ENCODE measurements at places on chromosomes 12 and 14. TPM values are rescaled to one million over a fixed set of nuclear protein-coding genes. Genes with fewer than 3 reads are reported as not detected.

GRCh38 chr14:85217412-85217811, 312.5 kb upstream of the FLRT2 start:
- no peak for DNase-seq

DNA sequence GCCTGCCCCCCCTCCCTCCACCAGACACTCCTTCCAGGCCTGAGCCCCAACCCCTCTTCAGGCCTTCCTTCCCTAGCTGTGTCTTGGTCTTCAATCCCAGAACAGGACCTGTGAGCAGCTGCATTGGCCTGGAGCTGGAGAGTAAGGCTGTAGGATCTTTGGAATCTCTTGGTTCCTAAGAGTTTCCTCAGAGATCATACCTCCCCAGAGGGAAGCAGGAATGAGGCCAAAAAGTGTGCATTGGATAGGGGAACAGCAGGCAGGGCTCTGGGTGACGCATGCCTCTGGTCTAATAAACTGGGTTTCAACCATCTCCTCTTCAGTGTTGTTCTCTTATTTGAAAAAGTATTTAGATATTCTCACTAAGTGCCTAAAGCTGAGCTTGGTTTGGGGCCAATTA, 1.8 kb upstream of the SMARCD1 start:
- no peak for DNase-seq

DNA sequence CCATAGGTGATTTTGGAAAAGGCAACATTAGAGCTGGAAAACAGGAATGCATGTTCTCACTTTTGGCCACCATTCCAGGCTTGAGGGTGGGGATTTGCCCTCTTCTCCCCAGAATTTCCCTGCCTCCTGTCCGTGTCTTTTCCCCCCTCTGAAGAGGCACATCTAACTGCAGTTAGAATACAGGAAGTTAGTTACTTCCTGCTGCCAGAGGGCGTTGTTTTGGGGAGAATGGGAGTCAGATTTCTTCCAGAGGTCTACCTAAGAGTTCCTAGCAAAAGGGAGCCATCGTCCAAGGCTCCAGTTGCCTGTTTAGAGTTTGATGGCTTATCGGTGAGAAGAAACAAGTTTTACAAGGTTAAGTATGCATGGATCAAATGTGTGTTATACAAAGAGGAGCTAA, 112.8 kb upstream of the IGF1 start:
- DNase-seq: no peak

- no peak for DNase-seq
These were observed 2.7 kb downstream of the GLTP start for GRCh38 chr12:109877504-109878246.

DNA sequence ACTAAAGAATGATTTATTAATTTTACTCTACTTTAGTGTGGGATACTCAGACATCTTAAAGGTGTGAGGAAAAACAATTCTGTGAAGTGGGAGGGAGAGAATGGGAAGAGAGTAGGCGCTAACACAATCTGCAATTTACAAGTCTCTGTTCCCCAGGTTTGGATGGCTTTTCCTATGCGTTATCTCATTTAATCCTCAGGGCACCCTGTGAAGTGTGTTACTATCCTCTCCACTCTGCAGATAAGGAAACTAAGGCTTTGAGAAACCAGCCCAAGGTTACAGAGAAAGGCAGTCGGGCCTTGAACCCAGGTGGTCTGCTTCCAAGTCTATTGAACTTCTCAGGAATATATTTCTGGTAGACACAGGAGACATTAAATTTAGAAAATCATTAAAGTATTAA, 36.2 kb upstream of the TUBA1C start:
- no peak for DNase-seq

DNA sequence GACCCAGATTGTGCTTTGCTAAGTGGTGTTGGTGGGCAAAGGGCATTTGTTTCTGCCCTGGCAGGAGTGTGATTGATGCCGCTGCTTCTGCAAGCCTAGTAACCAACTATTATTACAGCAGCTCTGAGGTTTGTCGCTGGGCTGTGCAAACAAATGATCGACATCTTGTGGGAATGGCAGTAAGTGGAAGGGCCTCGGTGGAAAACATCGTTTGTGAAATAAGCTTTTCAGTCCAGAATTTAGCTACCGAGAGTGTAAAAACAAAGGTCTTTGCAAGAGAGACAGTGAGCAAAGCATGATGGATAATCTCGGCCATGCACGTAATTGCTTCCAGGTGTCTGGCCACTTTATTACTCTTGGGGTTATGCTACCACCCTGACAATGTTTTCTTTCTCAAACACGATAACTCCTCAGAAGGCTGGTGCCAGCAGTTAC, 397.7 kb upstream of the PRICKLE1 start:
- no peak for DNase-seq

DNA sequence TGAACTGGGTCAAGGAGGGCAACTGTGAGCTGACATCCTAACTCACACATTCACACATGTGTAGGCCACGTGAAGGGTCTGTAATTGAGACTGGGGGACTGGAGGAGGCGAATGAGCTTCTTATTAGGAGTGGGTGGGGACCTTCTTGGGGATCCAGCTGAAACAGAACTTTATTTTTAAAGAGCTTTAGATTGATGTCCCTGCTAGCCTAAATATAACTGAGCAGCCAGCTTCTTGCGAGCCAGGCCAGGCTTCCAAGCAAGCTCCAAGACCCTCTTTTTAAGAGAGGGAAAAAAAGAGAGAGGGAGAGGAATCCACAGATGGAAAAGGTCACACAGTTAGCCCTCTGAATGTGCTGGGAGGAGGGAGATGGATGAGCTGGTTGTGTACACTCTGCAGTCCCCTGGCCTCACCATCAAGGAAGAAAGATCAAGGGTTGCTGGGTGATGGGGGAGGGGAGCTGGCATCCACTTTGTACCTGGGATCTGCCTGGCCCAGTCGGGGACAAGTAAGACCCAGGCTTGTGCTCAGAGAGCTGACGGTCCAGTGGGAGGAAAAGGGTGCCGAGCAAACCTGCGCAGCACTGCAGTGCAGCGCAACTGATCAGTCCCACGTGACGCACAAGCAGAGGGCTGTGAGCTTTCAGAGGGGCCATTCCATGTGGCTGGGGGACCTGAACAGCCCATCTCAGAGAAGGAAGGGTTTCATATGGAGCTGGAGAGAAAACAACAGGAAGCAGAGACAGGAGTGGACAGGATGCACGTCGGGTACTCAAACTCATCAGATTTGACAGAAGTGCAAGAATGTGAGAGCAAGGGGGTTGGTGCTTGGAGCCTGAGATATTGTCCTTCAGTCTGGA, 154.5 kb downstream of the ZFP36L1 start:
- peak; percentile 12 for DNase-seq

- peak; percentile 65 for DNase-seq
These were observed 21.2 kb downstream of the ITGA7 start for GRCh38 chr12:55686366-55687010.

GRCh38 chr12:18430425-18431048, 169.2 kb downstream of the PIK3C2G start:
- DNase-seq: no peak

GRCh38 chr14:34782031-34782430, 67.6 kb upstream of the CFL2 start:
- DNase-seq: no peak

GRCh38 chr12:121697093-121697698, 15.4 kb upstream of the TMEM120B start:
- DNase-seq: no peak

DNA sequence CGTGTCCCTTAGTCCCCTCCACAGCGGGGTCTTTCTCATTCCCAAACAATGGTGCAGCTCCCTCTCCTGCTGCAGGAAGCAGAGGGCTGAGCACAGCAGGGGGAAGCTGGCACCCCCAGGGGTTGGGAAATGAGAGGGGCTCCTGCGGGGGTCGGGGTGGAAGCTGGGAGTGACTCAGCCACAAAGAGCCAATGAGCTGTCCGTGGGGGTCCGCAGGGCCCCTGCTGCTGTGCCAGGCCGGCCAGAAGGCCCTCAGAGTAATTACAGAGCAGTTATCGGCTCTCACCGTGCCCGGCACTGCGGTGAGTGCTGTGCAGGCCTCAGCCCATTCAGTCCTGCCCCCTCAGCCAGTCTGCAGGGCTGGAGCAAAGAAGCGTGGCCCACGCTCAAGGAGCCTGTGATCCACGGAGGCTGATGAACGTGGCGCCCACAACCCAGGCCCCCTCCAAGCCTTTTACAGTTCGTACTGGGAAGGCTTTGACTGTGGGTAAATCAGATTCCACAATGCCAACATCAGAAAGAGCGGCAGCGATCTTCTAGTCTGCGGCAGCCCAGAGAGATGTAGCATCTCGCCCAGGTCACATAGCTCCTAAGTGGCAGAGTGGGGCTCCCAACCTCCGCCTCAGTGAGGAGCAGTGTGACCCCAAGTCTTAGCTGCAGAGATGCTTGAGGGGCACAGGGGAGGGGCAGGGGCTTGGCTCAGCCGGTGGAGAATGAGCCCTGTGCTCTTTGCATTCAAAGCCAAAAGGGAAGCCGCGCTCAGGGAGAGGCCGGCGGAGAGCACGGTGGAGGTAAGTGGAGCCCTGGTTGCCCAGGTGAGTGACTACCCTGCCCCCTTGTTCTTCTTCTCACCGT, 43.4 kb downstream of the SLC6A12 start:
- DNase-seq: no peak

DNA sequence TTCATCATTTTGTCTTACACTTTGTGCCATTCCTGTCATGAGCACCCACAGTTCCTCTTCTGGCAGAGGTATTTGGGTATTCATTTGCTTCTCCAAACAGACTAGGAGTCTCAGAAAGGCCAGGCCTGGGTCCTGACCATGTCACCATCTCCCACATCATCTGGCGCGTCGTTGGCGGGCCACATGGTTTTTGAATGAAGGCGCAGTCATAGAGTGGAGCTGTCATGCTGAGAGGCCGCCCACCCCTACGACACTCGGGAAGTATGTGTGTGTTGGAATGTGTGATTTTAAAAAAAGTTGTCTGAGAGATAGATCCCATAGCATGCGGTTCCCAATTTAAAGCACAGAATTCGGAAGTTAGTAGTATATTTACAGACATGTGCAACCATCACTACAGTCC, 15.6 kb upstream of the TTC7B start:
- no peak for DNase-seq

Gene AQP2
- total RNA-seq: 0.36 TPM

Gene DCN
- 499 TPM for total RNA-seq

Gene ZFHX2
- 0.29 TPM for total RNA-seq

Gene GNB3
- 0.17 TPM for total RNA-seq

Gene TAPBPL
- 11.4 TPM for total RNA-seq

Gene CLEC9A
- total RNA-seq: not detected

Gene CFAP73
- total RNA-seq: not detected

Gene C1RL
- total RNA-seq: 42.3 TPM

Gene HOXC11
- 7.3 TPM for total RNA-seq

All from lower leg skin (tissue), 4 donors.